Heart right ventricle (tissue), 16 donors: ENCODE measurements at places on chromosomes 1 and 21. TPM values are rescaled to one million over a fixed set of nuclear protein-coding genes. Genes with fewer than 3 reads are reported as not detected.
A peak's percentile ranks its signal among the peaks of the same experiment; 100 is the strongest.

Gene OTUD7B
- total RNA-seq = 30.9 TPM

DNA sequence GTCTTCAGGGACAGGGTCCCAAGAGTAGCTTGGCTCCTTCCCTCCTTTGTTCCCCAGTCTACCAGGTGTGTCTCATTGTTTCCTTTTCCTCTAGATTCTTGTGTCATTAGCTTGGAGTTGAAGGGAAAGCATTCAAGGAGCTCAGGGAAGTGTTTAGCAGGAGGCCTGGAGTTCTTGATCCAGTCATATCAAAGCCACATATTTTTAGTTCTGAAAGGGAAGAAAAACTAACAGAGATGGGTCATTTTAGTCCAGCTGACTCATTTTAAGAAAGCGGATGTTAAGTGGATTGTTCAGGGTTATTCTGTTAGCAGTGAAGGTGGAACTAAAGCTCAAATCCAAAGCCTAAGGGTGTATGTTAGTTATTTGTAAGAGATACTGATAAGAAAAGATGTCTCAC lies 721 bp downstream of the C1orf54 start:
- peak overlapping the region; percentile 37 for H3K4me3 ChIP-seq
- H3K27me3 ChIP-seq = no peaks in the 10 kb centered on the region
- H3K27ac ChIP-seq = peak overlapping the region; percentile 86
- DNase-seq = no peak
- peaks cover 28% of the 10 kb centered on the region for H3K36me3 ChIP-seq

DNA sequence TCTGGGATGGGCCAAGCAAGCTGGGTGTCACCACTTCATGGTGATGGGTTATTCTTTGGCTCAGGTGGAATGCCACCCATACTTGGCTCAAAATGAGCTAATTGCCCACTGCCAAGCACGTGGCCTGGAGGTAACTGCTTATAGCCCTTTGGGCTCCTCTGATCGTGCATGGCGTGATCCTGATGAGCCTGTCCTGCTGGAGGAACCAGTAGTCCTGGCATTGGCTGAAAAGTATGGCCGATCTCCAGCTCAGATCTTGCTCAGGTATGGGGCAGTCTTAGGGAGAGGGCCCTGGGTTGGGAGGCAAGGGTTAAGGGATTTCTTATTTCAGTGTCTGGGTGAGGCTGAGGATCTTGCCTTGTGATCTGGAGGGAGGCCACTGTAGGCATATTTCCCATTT lies 15.4 kb upstream of the NASP start:
- H3K4me1 ChIP-seq = peaks cover 17% of the 10 kb centered on the region
- H3K36me3 ChIP-seq = no peaks in the 10 kb centered on the region
- no peak overlapping the region for H3K27ac ChIP-seq
- H3K27me3 ChIP-seq = no peaks in the 10 kb centered on the region
- no peak overlapping the region for H3K4me3 ChIP-seq
- DNase-seq = no peak

DNA sequence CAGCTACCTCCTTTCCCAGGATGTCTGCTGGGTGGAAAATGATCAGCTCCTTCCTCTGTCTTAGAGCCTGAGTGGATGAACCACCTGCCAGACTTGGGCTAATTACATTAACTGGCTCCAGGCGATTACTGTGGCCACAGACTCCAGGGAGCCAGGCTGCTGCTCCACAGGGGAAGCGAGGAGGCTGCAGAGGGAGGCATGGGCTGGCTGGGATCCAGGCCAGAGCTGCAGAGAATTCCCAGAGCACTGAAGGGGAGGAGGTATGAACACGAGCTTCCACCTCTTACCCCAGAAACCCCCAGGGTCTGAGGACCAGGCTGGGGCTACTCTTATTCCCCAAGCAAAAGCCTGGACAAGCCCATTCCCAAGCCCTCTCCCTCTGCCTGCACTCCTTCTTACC lies 136.0 kb upstream of the KLHDC7A start:
- no peak overlapping the region for H3K27ac ChIP-seq
- DNase-seq = no peak
- H3K27me3 ChIP-seq = peaks cover 49% of the 10 kb centered on the region
- no peaks in the 10 kb centered on the region for H3K4me1 ChIP-seq
- H3K4me3 ChIP-seq = no peak overlapping the region
- H3K36me3 ChIP-seq = no peaks in the 10 kb centered on the region

Gene OR2AK2
- total RNA-seq = not detected

Gene FBXO2
- 1.0 TPM for total RNA-seq

DNA sequence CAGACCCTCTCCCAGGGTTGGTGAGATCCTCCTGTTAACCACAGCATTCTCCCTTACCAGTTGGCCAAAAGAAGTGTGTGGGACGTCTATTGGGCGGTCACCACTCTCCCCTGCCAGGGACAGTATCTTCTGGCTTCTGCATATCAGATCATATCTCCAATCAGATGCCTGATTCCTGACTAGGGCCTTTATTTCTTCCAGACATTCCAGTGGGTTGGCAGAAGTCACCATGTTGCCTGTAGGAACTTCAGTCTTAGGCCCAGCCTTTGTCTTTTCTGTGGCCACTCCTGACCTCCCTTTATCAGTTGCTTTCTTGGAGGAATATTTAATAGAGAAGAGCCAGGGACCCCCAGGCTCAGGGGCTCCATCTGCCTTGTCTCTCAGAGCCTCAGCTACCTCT lies 130.4 kb upstream of the F3 start:
- no peaks in the 10 kb centered on the region for H3K4me1 ChIP-seq
- DNase-seq = no peak
- H3K4me3 ChIP-seq = no peak overlapping the region

DNA sequence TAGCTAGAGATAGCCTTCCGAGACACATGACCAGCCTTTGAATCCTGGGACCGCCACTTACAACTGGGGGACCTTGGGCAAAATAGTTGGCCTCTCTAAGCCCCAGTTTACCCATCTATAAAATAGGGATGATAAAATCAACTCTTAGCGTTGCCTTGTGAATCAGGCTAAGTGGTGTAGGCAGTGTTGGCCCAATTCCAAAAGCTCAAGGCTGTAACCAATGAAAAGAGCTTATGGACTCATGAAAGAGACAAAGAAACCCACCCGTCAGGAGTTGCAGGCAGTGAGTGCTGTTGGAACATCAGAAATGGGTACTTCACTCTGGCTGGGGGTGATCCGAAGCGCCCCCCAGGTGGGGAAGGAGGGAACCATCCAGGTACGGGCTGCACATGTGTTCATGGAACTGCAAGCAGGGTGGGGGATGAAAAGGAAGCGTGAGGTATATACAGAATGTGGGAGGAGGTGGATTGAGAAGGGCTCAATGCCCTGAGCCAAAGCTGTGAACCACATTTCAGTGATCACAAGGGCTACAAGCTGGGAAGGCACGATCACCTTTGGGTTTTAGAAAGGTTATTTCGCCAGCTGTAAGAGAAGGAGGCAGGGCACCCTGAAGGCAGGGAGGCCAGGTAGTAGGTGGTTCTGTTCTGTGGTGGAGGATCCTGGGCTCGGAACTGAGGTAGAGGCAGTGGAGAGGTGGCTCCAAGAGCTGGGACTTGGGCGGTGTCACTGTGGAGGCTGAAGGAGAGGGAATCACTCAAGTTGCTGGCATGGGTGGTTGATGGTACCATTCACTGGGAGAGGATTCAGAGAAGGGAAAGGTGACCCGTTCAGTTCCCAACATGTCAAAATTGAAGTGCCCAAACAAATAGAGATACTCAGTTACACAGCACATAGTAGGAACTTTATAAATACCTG lies 11.4 kb upstream of the KIAA1614 start:
- no peaks in the 10 kb centered on the region for H3K27me3 ChIP-seq
- no peaks in the 10 kb centered on the region for H3K36me3 ChIP-seq
- no peaks in the 10 kb centered on the region for H3K4me1 ChIP-seq
- H3K27ac ChIP-seq = no peak overlapping the region
- no peak overlapping the region for H3K4me3 ChIP-seq

- H3K36me3 ChIP-seq = no peaks in the 10 kb centered on the region
- no peak overlapping the region for H3K27ac ChIP-seq
- no peak for DNase-seq
These were observed 13.3 kb downstream of the RNU5D-1 start for GRCh38 chr1:44717653-44718052.

Gene GCSAML
- not detected for total RNA-seq

GRCh38 chr1:101389547-101389929 lies 152.7 kb downstream of the S1PR1 start:
- no peak overlapping the region for H3K27ac ChIP-seq
- no peaks in the 10 kb centered on the region for H3K4me1 ChIP-seq
- H3K36me3 ChIP-seq = no peaks in the 10 kb centered on the region
- DNase-seq = no peak

GRCh38 chr1:94385308-94385929 lies 32.8 kb upstream of the ABCD3 start:
- H3K27me3 ChIP-seq = no peaks in the 10 kb centered on the region
- H3K4me3 ChIP-seq = no peak overlapping the region
- no peaks in the 10 kb centered on the region for H3K4me1 ChIP-seq
- H3K27ac ChIP-seq = no peak overlapping the region
- H3K36me3 ChIP-seq = no peaks in the 10 kb centered on the region

GRCh38 chr1:29547300-29547699 lies 311.0 kb downstream of the PTPRU start:
- no peaks in the 10 kb centered on the region for H3K4me1 ChIP-seq
- no peaks in the 10 kb centered on the region for H3K36me3 ChIP-seq
- H3K4me3 ChIP-seq = no peak overlapping the region
- H3K27me3 ChIP-seq = no peaks in the 10 kb centered on the region
- no peak overlapping the region for H3K27ac ChIP-seq

DNA sequence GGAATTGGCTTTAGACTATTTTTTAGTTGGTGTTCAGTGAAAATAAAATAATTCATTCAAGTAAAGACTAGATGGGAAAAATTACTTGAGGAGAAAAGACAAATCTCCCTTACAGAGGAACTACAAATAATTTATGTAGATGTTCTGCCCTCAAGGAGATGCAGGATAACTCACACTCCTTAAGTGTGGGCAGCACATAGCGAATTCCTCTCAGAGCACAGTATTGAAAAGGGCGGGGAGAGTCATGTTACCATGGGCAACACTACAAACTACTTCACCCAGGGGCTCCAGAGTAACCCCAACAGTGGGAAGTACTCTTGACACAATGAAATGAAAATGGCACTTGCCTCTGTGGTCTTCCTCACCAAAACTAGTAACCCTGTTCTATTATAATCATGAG lies 20.6 kb upstream of the LAMC2 start:
- H3K27me3 ChIP-seq = no peaks in the 10 kb centered on the region
- DNase-seq = no peak
- H3K4me1 ChIP-seq = no peaks in the 10 kb centered on the region
- no peak overlapping the region for H3K4me3 ChIP-seq

Gene FAM110D
- total RNA-seq = 2.7 TPM

Gene BCAR3
- total RNA-seq = 29.9 TPM

GRCh38 chr1:72827278-72827677 lies 544.9 kb upstream of the NEGR1 start:
- no peaks in the 10 kb centered on the region for H3K36me3 ChIP-seq
- no peak overlapping the region for H3K27ac ChIP-seq
- no peak for DNase-seq

DNA sequence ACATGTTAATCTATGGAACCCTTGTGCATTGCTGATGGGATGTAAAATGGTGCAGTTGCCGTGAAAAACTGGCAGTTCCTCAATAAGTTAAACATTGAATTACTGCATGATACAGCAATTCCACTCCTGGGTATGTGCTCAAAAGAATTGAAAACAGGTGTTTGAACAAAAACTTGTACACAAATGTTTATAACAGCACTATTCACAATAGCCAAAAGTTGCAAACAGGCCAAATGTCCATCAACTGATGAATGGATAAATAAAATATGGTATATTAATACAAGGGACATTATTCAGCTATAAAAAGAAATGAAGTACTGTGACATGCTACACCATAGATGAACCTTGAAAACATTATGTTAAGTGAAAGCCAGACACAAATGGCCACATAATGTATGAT lies 17.7 kb upstream of the SRSF10 start:
- no peaks in the 10 kb centered on the region for H3K4me1 ChIP-seq
- H3K27ac ChIP-seq = no peak overlapping the region
- H3K36me3 ChIP-seq = no peaks in the 10 kb centered on the region
- H3K27me3 ChIP-seq = no peaks in the 10 kb centered on the region
- no peak for DNase-seq

Gene RYR2
- total RNA-seq = 672 TPM

Gene NBPF10
- total RNA-seq = 1.0 TPM
